Psoas muscle (tissue), 8 donors: ENCODE measurements at places on chromosomes 2 and 18. TPM values are rescaled to one million over a fixed set of nuclear protein-coding genes. Genes with fewer than 3 reads are reported as not detected.

- DNase-seq, result no peak
These were observed 451.4 kb downstream of the TNS1 start for GRCh38 chr2:217551252-217551899.

SLC11A1 gene
- 2.1 TPM for total RNA-seq

MC5R gene
- total RNA-seq, result not detected

GRCh38 chr2:2269426-2269825, 61.6 kb downstream of the MYT1L start:
- DNase-seq, result no peak

GRCh38 chr2:34107811-34108210, 508.7 kb upstream of the FAM98A start:
- no peak for DNase-seq

- DNase-seq, result no peak
These were observed 153.9 kb upstream of the NDUFV2 start for GRCh38 chr18:8948471-8949149.

- no peak for DNase-seq
These were observed 1.1 kb upstream of the TWIST2 start for GRCh38 chr2:238846628-238847418.

GALNT13 gene
- total RNA-seq, result not detected

DNA sequence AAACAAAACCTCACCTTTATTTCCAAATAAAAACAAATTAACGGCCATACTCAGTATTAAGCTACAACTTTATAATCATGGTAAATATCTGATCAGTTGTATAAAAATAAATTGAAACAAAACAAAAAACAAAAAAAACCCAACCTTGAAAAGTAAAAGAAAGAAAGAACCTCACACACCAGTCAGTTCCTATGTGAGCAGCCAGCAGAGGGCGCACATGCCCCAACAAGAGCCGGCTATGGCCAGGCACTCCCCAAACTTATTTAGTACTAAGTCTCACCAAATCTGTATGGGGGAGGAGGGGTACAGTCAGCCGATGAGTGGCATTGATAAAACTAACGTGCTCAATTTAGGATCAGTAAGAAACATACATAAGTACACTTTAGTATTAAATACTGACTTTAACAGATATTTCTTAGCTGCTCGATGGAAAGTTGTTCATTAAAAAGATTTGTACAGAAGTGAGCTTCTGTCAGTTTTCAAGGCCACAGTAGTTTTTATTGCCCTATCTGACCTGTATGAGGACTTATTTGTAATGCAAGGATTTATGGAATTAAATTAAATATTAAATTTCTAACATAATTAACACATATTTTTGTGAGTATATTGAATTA, 172.6 kb downstream of the TCF4 start:
- DNase-seq, result peak; percentile 88

ANKRD12 gene
- total RNA-seq, result 42.5 TPM

- peak; percentile 81 for DNase-seq
These were observed at the start of gene SP140L for GRCh38 chr2:230326453-230327417. TSS of gene SP140L (plus strand) at chr2:230327193. CDS start at chr2:230327270, 77 bp downstream.

GRCh38 chr2:133414486-133415209, 153.6 kb downstream of the NCKAP5 start:
- DNase-seq, result no peak

GRCh38 chr2:220315098-220315823, 687.8 kb downstream of the SLC4A3 start:
- DNase-seq, result no peak
